Stimulated activated CD4-positive, alpha-beta T cell treated with anti-CD3 and anti-CD28 coated beads, TNF-alpha, amount 100 ng/mL, for 1 hour (primary cell): ENCODE measurements at places on chromosomes 7 and 10.

DNA sequence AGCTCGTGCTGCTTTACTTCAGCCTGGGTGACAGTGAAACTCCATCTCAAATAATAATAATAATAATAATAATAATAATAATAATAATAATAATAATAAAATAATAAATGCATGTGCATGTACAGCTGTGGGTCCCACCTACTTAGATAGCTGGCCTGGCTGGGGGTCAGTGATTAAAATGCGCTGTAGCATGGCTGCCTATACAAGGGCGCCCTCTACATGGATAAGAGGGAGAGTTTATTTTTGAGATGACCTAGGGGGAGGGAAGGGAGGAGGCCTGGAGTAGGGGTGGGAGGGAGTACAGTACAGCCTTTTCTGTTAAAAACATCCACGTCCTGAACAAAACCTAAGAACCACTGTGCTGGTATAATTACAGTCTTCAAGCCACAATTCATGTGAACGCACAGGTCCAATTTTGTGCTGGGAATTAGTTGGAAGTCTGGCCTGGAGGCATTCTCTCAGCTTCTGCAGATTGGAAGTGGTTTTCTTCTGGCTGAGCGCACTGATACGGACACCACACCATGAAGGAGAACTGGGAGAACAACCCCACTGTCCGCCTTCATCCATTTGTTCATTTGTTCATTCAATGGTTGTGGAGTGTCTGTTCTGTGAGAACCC, 146.5 kb downstream of the TMEM178B start:
- DNase-seq = no peak

- no peak for DNase-seq
These were observed 478.5 kb downstream of the KIF20B start for GRCh38 chr10:90179696-90180407.

GRCh38 chr10:68463365-68464093, 8.2 kb downstream of the DNA2 start:
- DNase-seq = no peak

DNA sequence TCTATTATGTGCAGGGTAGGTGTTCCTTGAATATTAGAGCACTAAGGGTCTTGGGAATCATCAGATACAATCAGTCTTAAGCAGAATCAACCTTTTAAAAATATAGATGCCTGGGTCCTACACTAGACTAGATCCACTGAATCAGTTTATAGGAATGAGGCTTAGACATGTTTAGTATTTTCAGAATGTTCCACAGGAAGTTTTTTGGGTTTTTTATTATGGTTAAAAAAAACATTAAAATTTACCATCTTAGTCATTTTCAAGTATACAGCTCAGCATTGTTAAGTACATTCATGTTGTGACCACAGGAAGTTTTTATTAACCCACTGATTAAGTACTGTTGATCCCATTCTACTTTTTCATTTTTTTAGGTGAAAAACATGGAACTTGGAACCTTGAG, 135.7 kb downstream of the LCOR start:
- DNase-seq = no peak

DNA sequence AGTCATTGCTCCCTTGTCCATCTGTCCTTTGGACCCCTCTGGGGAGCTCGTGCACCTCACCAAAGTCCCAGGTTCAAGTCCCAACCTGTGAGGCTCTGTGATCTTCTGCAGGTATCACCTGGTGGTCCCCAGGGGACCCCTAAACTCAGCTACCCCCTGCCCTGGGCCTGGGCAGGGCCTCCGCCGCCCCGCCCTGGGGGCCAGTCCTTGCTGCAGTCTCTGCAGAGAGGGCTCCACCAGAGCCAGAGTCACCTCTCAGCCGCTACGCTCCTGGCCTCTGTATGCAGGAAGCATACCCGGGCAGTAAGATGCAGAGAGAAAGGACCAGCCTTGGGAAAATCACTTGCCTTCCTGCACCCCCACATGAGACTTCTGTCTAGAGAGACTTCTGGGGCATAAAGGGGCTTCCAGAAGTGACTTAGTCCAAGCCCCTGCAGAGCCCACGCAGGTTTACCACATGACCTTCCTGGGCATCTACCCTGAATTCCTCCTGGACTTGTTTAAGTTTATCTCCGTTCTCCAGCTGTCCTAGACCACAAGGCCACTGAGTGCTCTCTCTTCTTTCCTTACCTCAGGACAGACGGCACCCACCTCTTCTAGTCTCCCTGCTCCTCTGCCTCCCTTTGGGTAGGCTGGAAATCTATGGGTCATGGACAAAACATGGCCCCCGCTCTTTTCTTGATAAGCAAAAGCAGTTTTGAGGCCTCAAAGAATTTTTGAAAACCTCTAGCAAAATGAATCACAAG, 21.2 kb downstream of the CALML5 start:
- no peak for DNase-seq

DNA sequence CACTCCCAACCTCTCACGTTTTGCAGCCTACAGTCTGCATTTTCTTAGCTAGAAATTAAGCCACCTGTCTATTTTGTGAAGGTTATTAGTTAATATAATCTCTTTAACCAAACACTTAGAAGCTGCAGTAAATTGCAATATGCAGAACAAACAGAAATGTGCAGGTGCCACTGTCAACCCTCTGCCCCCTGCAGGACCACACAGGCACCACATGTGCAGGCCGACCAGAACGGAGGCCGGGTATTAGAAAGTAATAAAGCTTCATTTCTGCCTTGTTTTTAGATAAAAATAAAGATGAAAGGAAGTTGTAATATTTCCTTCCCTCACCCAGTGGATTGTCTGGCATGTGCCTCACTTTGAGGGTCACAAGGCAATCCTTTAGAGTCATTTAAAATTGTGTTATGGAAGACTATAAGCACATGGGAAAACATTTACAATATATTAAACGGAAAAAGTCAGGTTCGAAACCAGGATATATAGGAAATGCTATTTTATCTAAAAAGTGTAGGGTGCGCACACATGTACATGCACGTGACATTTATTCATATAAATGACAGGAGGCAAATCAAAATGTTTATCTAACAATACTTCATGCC, 158.2 kb downstream of the ARHGAP12 start:
- DNase-seq = peak; percentile 37

GRCh38 chr7:72249106-72249505, 163.0 kb downstream of the CALN1 start:
- no peak for DNase-seq

- no peak for DNase-seq
These were observed 101.1 kb downstream of the CDH23 start for GRCh38 chr10:71497763-71498326.

GRCh38 chr7:157961731-157962457, 625.1 kb downstream of the DNAJB6 start:
- no peak for DNase-seq

DNA sequence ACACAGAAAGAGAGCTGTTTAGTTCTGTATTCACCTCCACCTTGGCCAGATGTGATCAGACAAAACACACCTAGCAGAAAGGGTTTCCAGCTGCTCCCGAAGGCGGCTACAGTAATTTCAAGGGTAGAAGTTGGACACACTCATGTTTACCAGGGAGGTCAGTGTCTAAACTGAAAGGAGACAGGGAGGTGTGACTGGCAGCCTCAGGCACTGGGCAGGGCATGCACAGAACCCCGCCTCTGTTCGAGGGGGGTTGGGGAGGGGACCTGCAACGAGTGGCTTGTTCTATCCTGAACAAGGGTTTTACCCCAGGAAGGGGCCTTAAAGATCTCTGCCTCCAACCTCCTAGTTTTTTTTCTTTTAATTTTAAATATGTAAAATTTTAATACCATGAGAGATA, 49.6 kb downstream of the BPGM start:
- no peak for DNase-seq

GRCh38 chr10:71836596-71836974, 14.5 kb downstream of the PSAP start:
- no peak for DNase-seq

- DNase-seq = no peak
These were observed 490.0 kb downstream of the GATA3 start for GRCh38 chr10:8544500-8544899.

DNA sequence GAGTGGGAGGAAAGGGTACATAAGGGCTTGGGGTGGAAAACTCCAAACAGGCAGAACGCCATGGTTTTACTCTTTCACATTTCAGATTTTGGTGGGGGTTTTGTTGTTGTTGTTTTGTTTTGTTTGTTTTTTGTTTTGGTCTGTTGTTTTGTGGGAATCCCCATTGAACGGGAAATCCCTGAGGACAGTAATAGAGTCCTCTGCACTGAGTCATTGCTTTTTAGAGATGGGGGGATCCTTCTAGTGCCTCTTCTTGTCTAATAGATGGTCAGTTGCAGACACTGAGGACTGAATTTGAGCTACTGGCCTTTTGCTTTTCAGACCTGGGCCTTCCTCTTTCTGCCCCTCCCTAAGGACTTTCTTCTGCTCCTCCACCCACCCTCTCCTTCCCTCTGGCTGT, 20.0 kb downstream of the TRPV5 start:
- no peak for DNase-seq

GRCh38 chr7:55550841-55551537, 21.3 kb downstream of the VOPP1 start:
- no peak for DNase-seq

DNA sequence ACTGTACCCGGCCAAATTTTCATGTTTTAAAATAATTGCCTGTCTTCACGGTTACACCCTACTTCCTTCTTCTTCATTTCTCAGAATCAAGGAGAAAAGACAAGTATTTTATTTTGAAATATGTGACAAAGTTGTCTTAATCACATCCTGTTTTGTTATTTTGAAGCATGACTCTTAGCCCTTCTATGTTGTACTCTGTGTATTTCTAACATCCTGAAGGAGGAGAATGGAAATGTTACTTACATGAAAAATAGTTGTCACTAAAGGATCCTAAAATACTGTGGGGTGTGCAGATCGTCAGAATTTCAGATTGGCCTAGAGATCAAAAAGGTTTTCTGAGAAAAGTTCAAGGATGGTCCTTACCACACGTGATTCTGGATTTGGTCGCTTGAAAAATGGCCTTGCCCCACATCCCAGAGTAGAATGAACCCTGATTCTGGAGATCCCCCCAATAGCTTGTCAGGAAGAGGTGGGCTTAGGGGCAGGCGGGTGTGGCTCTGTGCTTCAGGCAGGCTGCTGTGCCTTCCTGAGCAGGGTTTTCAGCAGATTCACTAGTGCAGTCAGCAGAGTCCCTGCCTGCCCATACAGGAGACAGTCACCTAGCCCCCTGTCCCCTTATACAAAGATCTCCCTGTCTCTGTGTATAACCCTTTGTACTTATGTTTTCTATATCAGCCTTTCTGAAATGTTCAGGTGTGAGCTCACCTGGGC, 8.6 kb downstream of the UPP1 start:
- no peak for DNase-seq

DNA sequence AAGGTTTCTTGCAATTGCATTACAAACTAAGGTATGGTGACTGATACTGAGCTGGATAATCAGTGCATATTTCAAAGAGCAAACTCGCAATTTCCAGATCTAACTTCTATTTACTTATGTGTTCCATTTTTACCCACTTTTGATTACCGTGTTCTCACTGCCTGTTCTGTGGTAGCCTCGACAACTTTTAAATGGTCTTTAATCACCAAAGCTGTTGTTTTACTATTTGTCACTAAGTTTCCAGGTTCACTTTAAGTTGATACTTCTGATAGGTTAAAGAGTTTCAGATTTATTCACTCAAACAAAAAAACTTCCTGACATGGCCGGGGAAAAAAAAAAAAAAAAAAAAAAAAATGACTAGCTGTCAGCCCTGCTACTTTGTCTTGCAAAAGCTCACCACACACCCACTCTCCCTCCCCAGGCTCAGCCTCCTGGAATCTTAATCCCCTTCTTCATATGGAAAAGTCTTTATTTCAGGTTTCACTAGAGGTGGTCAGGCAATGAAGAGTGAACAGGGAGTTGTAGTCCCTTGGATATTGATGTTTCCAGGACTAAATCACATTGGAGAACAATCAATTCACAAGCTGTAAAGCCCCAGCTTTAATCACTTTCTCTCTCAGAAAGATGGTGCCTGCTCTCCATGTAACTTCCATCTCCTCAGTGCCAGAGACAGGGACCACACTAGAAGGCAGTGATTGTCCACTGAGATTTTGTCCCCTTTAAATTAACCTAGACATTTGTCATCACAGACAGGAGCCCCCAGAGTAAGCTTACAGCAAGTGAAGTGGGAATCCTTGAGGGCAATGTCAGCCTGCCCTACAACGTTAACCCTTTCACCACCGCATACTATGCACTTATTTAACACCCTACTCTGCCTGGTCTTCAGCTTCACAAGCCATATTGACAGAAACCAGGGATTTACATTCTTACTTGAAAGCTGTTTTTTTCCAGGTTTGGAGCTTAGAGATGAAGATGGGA, 749.1 kb upstream of the SORCS1 start:
- DNase-seq = no peak

DNA sequence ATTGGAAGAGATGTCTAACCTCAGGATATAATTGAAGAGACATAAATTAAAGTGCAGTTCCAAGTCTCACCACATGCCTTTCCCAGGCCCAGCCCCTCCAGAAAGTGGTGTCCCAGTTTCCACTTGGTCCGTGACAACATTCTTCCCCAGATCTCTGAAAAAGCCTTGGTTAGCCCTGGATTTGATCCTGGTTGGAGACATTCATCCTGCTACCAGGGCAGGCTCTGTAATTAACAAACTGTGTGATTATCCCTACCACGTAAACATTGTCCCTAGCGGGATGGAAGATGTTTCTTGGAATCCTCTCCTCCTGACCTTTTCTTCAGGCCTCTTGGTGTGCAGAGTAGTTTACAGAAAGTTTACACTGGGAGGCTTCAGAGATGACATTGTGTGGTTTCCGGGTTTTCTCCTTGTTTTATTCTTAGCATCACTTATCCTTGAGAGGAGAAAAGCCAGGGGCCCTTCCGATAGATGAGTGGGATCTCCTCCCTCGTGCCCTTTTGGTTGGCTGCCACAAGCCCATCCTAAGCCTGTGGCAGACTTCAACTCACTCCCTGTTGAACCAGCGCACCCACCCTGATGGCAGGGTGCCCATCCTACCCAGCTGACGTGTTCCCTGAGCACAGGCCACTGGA, 83.8 kb downstream of the COL13A1 start:
- DNase-seq = no peak

DNA sequence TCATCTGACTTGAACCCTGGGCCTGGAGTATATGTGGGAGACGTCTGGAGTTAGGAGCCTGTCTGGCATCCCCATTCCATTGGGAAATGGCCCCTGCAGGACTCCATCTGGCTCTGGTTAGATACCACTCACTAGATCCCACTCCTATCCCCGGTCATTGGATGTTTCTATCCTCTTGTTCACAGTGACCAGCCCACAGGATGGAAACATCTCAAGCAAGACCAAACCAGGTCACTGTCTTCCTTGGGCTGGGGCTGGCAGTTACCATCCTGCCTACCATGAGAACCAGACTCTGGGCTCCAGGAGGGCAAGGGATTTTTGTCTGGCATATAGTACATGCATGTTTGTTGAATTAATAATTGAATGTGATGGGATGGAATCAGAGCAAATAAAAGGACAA, 415.7 kb downstream of the GRID1 start:
- no peak for DNase-seq
